Stimulated activated CD4-positive, alpha-beta T cell treated with anti-CD3 and anti-CD28 coated beads, Interleukin-2, amount 100 ng/mL, for 48 hours (primary cell): ENCODE measurements at places on chromosomes 5 and 9.

- DNase-seq = no peak
Observed at GRCh38 chr9:131530546-131530919, 530 bp downstream of the UCK1 start.

- DNase-seq = no peak
Observed at GRCh38 chr5:74850789-74851425, 15.3 kb downstream of the FAM169A start.

- DNase-seq = no peak
Observed at GRCh38 chr5:56941981-56942380, 9.9 kb downstream of the MIER3 start.

DNA sequence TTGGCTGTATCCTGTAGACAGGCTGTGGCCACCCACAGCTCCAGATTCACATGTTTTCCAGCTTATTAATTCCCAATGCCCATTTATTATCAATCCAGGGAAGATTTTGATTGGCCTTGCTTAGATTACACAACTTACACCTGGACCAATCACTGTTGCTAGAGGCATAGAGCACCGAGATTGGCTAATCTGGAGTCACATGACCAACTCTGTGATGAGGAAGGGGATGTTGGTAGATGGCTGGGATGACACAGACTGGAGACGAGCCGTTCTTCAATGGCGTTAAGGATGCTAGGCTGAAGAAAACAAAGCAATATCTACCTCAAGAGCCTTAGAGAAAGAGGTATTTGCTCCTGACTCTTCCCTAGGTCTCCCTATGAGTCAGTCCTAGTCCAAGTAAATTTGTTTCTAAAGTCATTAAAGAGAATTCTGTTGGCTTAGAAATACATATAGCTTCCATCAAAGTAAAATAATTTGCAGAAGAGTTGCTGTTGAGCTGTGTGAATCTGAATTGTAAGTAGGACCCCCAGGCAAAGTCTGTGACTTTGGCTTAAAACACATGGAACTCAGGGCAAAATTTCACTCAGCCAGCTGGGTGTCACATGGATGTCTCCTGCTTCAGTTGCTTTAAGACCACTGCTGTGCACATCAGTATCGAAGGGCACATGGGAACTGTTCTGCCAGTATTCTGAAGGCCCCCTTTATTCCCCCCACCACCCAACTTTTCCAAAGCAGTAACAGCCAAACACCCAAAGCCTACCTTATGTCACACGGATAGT lies 326.4 kb upstream of the KLF4 start:
- DNase-seq = no peak

- DNase-seq = no peak
Observed at GRCh38 chr9:35827486-35827885, 1.0 kb downstream of the FAM221B start.

- no peak for DNase-seq
Observed at GRCh38 chr5:172925336-172925948, 33.8 kb upstream of the RPL26L1 start.
